ENCODE measurements at places on chromosomes 7 and 10. TPM values are rescaled to one million over a fixed set of nuclear protein-coding genes. Genes with fewer than 3 reads are reported as not detected.

DNA sequence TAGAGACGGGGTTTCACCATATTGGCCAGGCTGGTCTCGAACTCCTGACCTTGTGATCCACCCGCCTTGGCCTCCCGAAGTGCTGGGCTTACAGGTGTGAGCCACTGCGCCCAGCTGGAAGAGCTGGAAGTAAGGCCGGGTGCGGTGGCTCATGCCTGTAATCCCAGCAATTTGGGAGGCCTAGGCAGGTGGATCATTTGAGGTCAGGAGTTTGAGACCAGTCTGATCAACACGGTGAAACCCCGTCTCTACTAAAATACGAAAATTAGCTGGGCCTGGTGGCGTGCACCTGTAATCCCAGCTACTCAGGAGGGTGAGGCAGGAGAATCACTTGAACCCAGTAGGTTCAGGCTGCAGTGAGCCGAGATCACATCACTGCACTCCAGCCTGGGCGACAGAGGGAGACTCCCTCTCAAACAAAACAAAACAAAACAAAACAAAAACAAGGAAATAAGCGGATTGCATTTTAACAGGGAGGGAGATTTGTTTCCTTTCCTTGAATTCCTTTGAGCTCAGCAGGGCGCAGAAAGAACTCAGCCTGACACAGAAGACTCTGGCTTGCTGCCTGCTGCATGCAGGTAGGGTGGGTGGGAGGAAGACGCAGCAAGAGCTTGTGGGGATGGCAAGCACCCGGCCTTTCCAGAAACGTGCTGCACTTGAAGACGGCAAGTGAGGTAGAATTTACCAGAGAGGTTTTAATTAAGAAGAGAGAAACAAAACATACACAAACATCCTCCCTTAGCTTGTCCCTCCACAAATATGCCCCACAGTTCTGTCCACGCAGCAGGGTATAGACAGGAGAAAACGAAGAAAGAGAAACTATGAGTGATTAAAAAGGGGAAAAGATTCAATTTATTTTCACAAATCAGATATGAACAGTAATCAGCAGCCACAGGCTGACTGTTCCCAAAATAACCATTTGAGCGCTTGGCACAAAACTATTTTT is 148.0 kb downstream of the RNF216 start:
- no peaks in the 10 kb centered on the region for H3K27me3 ChIP-seq
- DNase-seq, result no peak
- peaks cover 23% of the 10 kb centered on the region for H3K36me3 ChIP-seq
- H3K4me1 ChIP-seq, result peaks cover 48% of the 10 kb centered on the region
- peak overlapping the region; percentile 56 for H3K27ac ChIP-seq

GRCh38 chr10:22573820-22574569 is 140.4 kb downstream of the PIP4K2A start:
- H3K27ac ChIP-seq, result no peak overlapping the region
- no peaks in the 10 kb centered on the region for H3K27me3 ChIP-seq
- no peak for DNase-seq
- H3K4me3 ChIP-seq, result no peak overlapping the region

- no peaks in the 10 kb centered on the region for H3K4me1 ChIP-seq
- no peak for DNase-seq
- H3K4me3 ChIP-seq, result no peak overlapping the region
- H3K27me3 ChIP-seq, result no peaks in the 10 kb centered on the region
- H3K27ac ChIP-seq, result no peak overlapping the region
Observed at GRCh38 chr7:68601826-68602225, 996.4 kb upstream of the AUTS2 start.

Gene SYCE1
- not detected for total RNA-seq

Gene ZNF425
- total RNA-seq, result 2.4 TPM

Gene SRRM3
- total RNA-seq, result 0.30 TPM
